LHCN-M2 (cell line): ENCODE measurements at places on chromosomes 12 and 14.
A peak's percentile ranks its signal among the peaks of the same experiment; 100 is the strongest.

DNA sequence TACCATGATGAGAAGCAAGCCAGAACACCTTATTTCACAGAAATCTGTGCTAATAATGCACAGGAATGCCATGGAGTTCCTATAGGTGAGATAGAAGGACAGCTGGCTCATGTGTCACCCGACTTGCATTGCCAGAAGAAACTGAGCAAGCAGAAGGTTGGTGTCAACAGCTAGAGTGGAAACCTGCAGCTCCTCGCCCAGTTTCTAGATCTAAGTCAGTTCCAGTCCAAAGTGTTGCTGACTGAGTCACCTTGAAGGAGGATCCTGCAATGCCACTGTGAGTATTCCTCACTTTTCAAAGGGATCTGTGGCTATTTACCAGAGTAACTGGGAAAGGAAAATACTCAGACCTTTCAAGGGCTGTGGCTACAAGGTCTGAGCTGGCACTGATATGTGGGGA, 17.1 kb downstream of the CDKL1 start:
- no peak for DNase-seq

DNA sequence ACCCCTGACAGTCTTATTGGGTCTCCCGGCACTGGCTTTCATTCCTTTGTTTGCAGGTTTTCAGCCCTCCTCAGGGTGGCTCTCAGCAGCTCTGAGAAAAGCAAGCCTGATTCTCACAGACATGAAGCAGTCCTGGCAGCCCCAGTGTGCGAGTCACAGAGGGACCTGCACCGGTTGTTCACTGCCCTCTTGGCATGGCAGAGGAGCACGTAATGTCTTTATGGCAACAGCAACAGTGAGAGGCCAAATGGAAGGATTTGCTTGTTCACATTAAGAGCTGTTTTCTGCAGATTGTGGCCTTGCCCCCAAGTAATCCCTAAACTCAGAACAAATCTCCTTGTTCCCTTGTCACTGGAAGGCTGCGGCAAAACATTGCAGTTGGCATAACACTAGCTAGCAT, 3.4 kb downstream of the KCNA5 start:
- no peak for DNase-seq

DNA sequence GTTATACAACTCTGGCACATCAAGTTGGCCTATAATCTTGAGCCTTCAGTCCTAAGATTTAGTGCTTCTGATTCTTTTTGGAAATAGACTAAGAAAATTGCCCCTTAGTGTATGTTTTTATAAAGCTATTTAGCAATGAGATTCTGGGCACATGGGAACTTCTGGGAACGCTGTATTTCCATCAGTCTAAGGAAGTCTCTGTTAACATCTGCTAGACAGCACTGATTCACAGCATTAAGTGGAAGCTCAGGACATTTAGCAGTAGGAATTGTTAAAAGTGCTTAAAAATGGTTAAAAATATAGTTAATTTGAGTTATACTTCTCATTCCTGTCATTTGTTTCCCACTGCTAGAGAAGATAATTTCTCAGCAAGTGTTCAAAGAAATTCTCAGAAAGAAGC, 579.1 kb downstream of the SLC16A7 start:
- peak; percentile 29 for DNase-seq

DNA sequence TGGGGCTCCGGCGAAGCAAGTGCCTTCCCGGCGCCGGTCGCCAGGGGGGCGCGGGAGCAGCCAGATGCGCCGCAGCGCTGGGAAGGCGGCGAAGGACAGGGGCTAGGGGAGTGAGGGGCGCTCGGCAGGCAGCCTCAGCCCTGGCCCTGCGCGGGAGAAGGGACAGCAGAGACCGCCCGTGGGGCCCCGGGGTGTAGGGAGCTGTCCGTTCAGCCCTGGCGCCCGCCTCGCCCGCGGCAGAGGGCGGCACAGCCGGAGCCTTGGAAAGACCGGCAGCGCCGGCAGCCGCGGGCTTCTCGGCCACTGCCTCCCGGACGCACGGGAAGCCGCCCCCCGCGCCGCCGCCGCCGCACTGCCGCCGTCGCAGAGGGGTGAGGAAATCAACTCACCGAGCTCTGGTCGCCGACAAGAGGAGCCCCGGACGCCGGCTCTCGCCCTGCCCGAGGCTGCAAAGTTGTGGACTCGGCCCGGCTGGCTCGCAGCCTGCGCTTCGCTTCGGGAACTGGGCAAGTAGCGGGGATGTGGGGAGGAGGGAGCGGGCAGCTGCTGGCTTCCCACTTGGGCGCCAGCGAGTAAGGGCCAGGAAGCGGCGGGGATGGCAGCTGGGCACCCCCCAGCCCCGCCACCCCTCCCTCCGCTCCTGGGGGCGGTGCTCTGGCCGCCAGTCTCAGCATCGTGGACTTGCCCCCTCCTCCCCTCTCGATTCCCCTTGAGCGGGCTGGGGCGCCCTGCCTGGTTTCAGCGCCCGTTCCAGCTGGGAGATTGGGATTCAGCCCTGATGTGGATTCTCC, at the start of gene ZDHHC22:
Gene ZDHHC22 (minus strand): TSS at position 578 of the 791 bp plus-strand sequence. CDS start 2,053 bp downstream, outside the sequence.
- no peak for DNase-seq

GRCh38 chr12:78898416-78898815, 33.8 kb downstream of the SYT1 start:
- peak; percentile 79 for DNase-seq

DNA sequence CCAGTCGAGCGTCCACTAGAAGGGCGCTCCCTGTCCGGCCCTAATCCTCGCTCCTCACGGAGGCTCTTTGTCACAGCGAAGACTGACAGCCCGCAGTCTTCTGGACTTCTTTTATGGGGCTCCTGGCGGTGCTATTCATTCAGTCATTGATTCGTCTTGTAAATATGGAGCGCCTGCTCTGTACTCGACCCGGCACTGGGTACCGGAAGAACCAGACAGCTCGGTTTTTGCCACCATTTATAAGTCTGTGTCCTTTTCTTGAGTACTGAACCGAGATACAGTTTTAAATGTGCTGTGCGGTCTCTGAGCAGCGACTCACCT, 570 bp downstream of the DMAC2L start:
- DNase-seq: no peak

- no peak for DNase-seq
Observed at GRCh38 chr12:115648463-115648862, 629.0 kb downstream of the MED13L start.

- no peak for DNase-seq
Observed at GRCh38 chr14:20144820-20145219, 6.2 kb downstream of the OR4N5 start.

DNA sequence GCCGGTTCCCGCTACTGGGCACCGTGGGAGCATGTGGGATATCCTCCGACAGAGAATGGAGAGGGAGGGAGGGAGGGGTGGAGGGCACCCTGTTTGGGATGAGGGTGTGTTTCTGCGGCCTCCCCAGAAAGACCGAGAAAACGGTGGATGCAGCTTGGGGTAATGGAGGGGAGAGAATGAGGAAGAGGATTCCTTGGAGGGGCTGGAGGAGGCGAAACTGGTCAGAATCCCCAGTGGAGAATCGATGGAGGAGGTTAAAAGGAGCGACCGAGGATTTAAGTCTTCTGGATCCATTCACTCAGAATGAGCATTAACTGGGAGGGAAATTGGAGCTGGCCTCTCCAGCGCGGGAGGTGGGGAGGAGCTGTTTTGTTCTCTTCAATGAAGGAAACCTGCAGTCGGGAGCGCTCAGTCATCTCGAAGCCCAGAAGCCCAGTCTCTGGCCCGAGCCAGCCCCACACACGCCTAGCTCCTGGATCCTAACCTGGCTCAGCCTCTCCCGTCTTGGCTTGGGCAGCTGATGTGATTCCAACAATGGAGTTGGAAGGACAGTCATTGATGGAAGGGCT, 581 bp downstream of the ARG2 start:
- no peak for DNase-seq

- no peak for DNase-seq
Observed at GRCh38 chr14:24888532-24888931, 161.4 kb downstream of the STXBP6 start.

- no peak for DNase-seq
Observed at GRCh38 chr12:11555743-11556625, 93.5 kb upstream of the ETV6 start.

GRCh38 chr12:3303410-3304136, 187.4 kb upstream of the PRMT8 start:
- no peak for DNase-seq

GRCh38 chr14:37515771-37516170, 79.3 kb downstream of the FOXA1 start:
- no peak for DNase-seq

DNA sequence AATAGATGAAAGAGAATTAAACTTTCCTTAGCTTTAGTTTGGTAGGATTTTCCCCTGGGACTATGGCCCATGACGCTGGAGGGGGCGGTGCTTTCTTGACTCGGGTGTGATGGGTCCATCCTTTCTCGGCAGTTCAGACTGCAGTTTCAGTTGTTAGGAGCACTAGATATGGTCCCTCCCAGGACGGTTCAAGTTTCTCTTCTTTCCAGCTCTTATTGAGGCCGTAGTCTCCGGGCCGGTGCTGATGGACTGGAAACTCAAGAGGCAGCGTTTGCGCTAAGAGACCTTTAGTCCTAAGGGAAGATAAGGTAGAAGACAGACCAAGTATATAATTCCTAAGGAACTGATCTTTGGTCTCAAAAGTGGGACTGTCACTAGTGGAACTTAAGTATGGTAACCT, 111.2 kb downstream of the RIN3 start:
- no peak for DNase-seq

GRCh38 chr14:89041257-89041582, 216.8 kb downstream of the TTC8 start:
- DNase-seq: no peak

DNA sequence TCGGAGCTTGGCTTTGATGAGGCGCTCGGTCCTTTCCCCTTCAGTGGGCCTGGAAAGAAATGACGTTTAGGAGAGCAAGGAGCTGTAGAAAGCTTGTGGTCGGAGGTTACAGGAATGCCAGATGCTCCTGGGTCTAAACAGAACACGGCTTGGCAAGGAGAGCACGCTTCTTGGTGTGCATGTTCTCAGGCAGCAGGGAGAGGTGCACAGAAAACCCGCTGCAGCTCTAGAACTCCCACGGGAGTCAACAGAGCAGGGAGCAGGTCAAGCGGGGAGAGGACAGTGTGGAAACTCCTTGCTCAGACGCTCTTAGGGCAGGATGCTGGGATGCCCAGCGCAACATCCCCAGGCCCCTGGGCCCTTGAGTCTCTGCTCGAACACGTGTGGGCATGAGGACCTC, 51.0 kb downstream of the SSH1 start:
- no peak for DNase-seq

DNA sequence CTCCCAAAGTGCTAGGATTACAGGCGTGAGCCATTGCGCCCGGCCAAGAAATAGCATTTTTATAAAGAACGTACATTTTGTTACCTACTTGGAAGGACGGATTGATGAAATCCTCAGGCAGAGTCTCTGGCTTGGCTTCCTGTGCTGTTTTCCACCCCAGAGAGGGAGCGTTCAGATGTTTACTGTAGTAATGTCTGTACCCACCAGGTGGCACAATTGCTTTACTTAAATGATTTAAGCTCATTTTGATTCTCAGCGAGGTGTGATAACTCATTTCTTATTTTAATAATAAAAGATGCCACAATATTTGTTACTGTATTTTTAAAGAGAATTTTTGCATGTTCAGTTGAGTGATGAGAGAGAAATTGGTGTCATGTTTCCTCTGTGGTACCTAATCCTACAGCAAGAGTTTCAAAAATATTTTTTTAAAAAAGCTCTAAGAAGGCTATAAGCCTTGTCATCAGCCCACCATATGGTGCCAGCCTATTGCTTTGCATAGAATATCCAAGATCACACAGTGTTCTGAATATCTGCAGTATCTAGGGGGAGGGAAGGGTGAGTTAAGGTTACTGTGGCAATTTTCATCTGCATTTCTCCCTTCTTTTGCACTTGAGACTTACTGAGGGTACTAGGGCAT, 82.6 kb upstream of the TRAF3 start:
- DNase-seq: peak; percentile 67

DNA sequence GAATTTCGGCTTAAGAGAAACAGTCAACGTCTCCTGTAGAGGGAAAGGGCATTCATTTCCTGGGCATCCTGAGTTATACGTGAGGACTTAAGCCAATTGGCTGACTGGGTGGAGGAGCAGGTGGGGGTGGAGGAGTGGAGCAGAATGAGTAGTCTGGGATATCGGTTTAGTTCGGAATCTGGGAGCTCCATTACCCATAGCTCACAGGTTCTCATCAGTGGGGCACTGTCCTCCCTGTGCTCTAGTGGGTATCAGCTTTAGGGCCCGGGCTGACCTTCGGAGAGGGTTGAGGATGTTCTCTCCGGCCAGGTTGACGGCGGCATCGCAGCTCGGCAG, 704 bp downstream of the SDR39U1 start:
- DNase-seq: no peak

GRCh38 chr14:55256586-55256985, 14.6 kb upstream of the FBXO34 start:
- no peak for DNase-seq

DNA sequence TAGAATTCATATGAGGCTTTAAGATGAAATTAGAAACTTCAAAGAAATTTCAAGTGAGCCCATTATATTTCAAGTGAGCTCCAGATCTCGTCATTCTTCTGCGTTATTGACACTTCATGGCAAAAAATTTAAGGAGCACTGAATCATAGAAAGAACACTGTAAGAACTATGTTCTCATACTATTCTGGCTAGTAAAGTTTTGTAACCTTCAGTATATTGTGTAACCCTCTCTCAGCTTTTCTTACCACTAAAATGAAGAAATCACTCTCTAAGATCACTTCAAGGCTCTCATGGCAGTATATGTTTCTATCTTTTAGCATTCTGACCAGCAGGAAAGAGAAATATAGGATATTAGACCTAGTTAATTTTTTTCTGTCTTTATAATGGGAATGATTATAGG, 6.3 kb downstream of the GPHN start:
- DNase-seq: peak; percentile 15

DNA sequence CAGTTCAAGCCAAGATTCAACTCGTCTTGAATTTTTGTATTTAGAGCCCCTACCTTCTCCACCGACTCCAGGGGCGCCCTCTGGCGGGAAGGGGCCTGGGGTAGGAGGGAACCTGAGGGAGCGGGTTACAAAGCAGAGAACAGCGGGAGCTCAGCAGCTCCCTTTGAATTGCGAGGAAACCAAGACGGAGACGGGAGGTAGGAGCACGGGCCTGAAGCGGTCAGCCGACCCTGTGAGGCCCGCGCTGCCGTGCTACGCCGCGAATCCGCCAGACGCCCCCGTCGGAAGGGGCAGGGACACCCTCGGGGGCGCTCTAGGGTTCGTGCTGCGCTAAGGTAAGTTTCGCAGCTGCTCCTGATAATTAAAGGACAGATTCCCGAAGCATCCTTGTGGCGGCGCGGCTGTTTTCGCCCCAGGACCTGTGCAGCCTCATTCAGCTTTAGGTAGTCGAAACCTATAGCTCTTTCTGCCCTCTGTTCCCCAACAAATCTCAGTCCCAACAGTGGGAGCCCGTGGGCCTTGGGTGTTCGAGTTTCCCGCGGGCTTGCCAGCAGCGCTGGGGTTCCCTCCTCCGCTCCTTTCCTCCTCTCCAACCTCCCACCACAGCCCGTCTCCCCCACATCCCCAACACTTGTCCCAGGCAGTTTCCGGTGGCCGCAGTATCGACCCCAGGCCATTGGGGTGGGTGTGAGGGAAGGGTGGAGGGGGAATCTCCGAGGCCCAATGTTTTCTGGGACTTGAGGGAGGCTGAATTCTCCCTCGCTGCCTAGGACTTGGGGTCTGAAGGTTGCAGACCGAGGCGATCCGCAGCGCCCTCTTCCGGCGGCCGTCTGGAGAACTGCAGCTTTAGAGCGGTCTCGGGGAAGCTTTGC, 5.1 kb upstream of the NKX2-1 start:
- DNase-seq: peak; percentile 7
